PC-3 (cell line): ENCODE measurements at places on chromosomes 13 and 19. TPM values are rescaled to one million over a fixed set of nuclear protein-coding genes. Genes with fewer than 3 reads are reported as not detected.

- no peak overlapping the region for H3K4me3 ChIP-seq
- H3K27ac ChIP-seq = no peak overlapping the region
- DNase-seq = no peak
- no peaks in the 10 kb centered on the region for H3K36me3 ChIP-seq
Observed at GRCh38 chr13:110652231-110652730, 36.9 kb downstream of the NAXD start.

DNA sequence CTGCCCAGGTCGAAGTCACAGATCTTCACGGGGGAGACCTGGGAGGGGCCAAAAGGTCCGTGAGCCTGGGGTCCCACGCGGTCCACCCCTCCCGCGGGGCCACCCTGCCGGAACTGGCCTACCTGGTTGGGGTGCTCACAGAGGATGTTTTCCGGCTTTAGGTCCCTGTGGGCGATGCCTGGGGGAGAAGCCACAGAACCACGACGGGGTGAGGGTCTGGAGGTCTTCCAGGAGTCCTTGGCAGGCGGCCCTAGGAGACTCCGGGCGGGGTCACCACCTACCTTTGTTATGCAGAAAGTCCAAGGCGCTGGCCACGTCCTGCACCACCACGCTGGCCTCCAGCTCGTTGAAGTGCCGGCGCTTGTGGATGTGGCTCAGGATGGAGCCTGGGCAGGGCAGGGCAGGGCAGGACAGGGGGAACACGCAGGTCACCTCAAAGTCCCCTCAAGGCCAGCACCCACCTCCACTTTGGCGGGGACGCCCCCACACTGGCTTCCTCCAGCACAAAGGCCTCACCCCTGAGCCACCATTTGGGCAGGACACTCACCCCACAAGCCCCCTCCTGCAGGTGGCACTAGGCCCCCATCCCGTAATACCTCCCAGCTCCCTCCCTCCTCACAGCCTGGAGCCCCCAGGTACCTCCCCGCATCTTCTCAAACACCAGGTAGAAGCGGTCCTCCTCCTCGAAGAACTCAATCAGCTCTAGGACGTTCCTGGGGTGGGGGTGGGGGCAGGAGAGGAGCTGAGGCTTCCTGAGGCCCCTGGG is 8.4 kb downstream of the MKNK2 start:
- no peaks in the 10 kb centered on the region for H3K27me3 ChIP-seq
- DNase-seq = no peak
- no peak overlapping the region for H3K4me3 ChIP-seq
- peaks cover 2% of the 10 kb centered on the region; the same call in 1 of the 2 replicates for H3K36me3 ChIP-seq
- peaks cover 6% of the 10 kb centered on the region; the same call in 1 of the 2 replicates for H3K4me1 ChIP-seq

- peaks cover 24% of the 10 kb centered on the region; the same call in 1 of the 2 replicates for H3K4me1 ChIP-seq
- no peaks in the 10 kb centered on the region for H3K27me3 ChIP-seq
- H3K4me3 ChIP-seq = no peak overlapping the region
- no peak for DNase-seq
- no peak overlapping the region for H3K27ac ChIP-seq
Observed at GRCh38 chr13:29589967-29590366, 5.5 kb downstream of the SLC7A1 start.

DNA sequence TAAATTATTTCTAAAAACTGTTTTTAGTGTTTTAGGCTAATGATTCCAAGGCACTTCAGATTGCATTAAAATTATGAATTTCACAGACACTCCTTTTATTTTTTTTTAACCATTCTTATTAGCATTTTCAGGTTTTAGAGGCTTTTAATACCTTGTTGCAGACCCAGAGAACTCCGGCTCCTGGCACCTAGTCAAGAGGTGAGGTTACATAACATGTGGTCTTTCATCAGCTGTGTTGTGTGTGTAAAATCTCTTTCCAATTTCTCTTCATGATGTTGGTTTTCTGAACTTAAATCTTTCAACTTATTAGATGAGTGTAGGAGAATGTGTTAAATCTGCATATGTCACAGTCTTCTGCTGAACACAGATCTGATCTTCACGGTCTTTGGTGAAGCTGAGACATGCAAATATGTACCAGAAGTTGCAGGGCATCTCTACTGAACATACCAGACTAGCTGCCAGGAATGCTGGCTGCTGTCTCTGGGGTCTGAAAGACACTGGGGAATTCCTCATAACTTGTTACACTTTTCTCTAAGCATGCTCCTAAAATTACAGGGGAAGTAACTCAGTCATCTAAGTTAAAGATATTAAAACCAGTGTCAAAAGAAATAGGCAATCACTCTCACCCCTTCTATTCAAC is 1165.3 kb downstream of the EFNB2 start:
- no peak overlapping the region for H3K27ac ChIP-seq
- no peak for DNase-seq
- H3K27me3 ChIP-seq = no peaks in the 10 kb centered on the region
- H3K4me3 ChIP-seq = no peak overlapping the region
- H3K36me3 ChIP-seq = no peaks in the 10 kb centered on the region

DNA sequence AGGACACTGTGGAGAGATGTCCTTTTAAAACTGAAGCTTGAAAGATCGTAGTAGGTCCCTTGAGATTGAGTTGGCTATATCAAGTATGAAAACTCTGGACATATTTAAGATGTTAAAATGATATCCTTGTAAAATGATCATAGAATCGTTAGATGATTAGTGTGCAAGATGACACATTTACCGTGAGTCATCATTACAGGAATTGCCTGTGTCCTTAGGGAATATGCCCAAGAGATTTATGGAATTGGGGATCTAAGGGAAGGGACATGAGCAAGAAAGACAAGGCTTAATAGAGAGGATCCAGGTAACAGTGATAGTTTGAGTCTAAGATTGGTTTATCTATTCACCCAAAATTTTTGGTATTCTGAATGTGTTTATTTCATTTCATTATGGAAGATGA is 233.7 kb downstream of the GPC5 start:
- H3K36me3 ChIP-seq = no peaks in the 10 kb centered on the region
- H3K4me1 ChIP-seq = no peaks in the 10 kb centered on the region
- no peak overlapping the region for H3K27ac ChIP-seq
- no peaks in the 10 kb centered on the region for H3K27me3 ChIP-seq
- no peak overlapping the region for H3K4me3 ChIP-seq

- peaks cover 13% of the 10 kb centered on the region; the same call in 1 of the 2 replicates for H3K27me3 ChIP-seq
- DNase-seq = no peak
- H3K4me3 ChIP-seq = no peak overlapping the region
- H3K36me3 ChIP-seq = no peaks in the 10 kb centered on the region
Observed at GRCh38 chr19:41023193-41023592, 32.1 kb downstream of the CYP2B6 start.

DNA sequence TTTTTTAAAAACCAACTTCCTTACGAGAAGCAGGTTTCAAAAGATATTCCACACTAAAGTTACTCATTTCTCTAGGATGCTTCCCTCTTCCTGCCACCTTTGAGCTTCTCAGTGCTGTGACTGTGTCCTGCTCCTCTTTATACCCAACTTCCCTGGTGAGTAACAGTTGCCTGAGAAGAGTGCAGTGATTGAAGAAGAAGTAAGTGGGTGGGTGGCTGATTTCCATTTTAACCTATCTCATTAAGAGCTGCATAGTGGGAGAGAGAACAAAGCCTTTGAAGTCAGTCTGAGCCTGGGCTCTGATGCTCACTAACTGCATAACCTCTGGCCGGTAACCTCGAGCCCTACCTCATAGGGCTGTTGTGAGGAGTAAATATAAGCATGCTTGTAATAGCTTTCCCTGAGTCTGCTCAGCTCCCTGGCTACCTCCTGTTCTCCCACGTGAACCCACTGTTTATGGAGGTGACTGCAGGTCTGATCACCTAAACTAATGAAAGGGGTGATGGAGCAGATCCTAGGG is 977.3 kb downstream of the UQCRFS1 start:
- H3K4me3 ChIP-seq = no peak overlapping the region
- no peak overlapping the region for H3K27ac ChIP-seq
- no peaks in the 10 kb centered on the region for H3K27me3 ChIP-seq
- H3K36me3 ChIP-seq = no peaks in the 10 kb centered on the region
- DNase-seq = no peak

- H3K27ac ChIP-seq = no peak overlapping the region
- no peak overlapping the region for H3K4me3 ChIP-seq
- no peak for DNase-seq
- H3K27me3 ChIP-seq = no peaks in the 10 kb centered on the region
- no peaks in the 10 kb centered on the region for H3K4me1 ChIP-seq
Observed at GRCh38 chr13:74466020-74466419, 331.8 kb upstream of the KLF12 start.

GRCh38 chr19:6694147-6694815 is 24.3 kb upstream of the TNFSF14 start:
- H3K36me3 ChIP-seq = no peaks in the 10 kb centered on the region
- no peaks in the 10 kb centered on the region for H3K27me3 ChIP-seq
- no peaks in the 10 kb centered on the region for H3K4me1 ChIP-seq
- H3K4me3 ChIP-seq = no peak overlapping the region

GRCh38 chr19:16184665-16185122 is 516 bp upstream of the FAM32A start:
- no peak for DNase-seq
- no peaks in the 10 kb centered on the region for H3K27me3 ChIP-seq
- no peak overlapping the region for H3K27ac ChIP-seq
- H3K4me1 ChIP-seq = peaks cover 17% of the 10 kb centered on the region

GRCh38 chr19:40741527-40742390 is 8.5 kb downstream of the ACTMAP start:
- no peaks in the 10 kb centered on the region for H3K4me1 ChIP-seq
- H3K27ac ChIP-seq = no peak overlapping the region
- DNase-seq = no peak
- no peak overlapping the region for H3K4me3 ChIP-seq
- peaks cover 7% of the 10 kb centered on the region; the same call in 1 of the 2 replicates for H3K36me3 ChIP-seq

DNA sequence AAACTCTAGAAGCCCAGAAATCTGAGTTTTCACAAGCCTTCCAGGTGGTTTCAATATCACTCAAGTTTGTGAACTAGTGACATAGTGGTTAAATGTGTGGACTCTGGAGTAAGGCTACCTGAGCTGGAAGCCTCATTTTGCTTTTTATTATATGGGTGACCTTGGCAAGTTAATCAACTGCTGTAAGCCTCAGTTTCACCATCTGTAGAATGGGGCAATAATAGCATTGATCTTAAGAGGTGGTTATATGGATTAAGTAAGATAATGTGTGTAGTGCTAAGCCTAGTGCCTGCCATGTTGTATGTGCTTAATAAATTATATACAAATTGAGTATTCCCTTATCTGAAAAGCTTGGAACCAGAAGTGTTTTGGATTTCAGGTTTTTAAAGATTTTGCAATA is 65.5 kb upstream of the SIAH3 start:
- no peak for DNase-seq
- H3K4me3 ChIP-seq = no peak overlapping the region
- no peaks in the 10 kb centered on the region for H3K36me3 ChIP-seq
- H3K27ac ChIP-seq = no peak overlapping the region

- no peaks in the 10 kb centered on the region for H3K27me3 ChIP-seq
- no peak overlapping the region for H3K4me3 ChIP-seq
- no peaks in the 10 kb centered on the region for H3K4me1 ChIP-seq
- no peaks in the 10 kb centered on the region for H3K36me3 ChIP-seq
Observed at GRCh38 chr19:3852614-3853254, 16.1 kb downstream of the ZFR2 start.

GRCh38 chr19:13906521-13906904 is 512 bp downstream of the CC2D1A start:
- no peaks in the 10 kb centered on the region for H3K27me3 ChIP-seq
- peak; percentile 43 for DNase-seq
- peaks cover 3% of the 10 kb centered on the region; the same call in 1 of the 2 replicates for H3K36me3 ChIP-seq

DNA sequence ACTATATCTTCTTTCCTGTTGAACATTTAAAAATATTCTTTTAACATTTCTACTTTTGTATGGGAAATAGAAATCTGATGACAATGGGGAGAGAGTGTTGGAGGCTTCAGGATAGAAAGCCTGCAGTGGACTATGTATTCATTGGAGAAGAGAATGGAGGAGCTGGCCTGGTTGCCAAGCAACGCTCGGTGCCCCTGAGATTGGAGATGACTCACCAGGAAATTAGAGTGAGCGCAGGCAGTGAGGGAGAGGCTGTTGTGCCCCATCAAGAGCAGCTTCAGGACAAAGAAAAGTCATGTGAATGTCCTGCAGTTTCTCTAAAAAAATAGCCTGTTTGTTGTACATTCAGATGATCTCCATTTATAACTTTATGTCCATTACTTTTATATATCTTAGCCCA is 48.7 kb upstream of the ZNF835 start:
- no peak overlapping the region for H3K27ac ChIP-seq
- no peak for DNase-seq
- H3K4me1 ChIP-seq = no peaks in the 10 kb centered on the region
- H3K4me3 ChIP-seq = no peak overlapping the region
- H3K27me3 ChIP-seq = no peaks in the 10 kb centered on the region
- H3K36me3 ChIP-seq = no peaks in the 10 kb centered on the region

DNA sequence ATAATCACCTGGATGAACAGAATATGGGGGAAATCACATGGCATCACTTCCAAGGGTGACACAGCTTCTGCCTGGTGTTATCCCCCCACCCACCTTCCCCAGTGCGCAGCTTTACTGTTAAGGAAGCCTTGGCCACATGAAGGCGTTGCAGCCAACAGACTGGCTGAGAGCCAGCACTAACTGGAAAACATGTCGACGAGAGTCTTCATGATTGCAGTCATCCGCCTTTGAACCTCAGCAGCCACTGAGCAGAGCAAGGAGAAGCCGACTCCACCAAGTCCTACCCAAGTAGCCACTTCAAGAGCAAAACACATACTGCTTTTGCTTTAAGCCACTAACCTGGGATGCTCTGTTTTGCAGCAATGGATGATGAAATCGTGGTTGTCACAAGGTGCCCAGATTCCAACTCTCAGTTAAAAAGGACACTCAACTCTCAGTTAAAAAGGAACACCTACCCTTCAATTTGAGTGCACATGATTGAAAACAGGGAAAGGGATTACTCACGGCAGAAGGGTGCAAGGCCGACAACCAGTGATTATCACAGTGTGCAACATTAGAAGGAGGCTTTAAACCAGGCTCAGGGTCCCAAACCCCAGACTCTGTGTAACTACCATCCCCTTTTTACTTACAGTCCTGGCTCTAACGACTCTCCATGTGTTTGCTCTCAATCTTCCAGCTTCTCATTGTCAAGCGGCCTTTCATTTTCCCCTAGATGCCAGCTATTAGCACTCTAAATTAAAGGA is 149.1 kb downstream of the KLF12 start:
- H3K4me1 ChIP-seq = no peaks in the 10 kb centered on the region
- H3K27me3 ChIP-seq = no peaks in the 10 kb centered on the region
- H3K36me3 ChIP-seq = no peaks in the 10 kb centered on the region
- H3K4me3 ChIP-seq = no peak overlapping the region

- peak overlapping the region; percentile 91 for H3K4me3 ChIP-seq
- H3K27me3 ChIP-seq = no peaks in the 10 kb centered on the region
- H3K36me3 ChIP-seq = no peaks in the 10 kb centered on the region; the same call in 1 of the 2 replicates
- DNase-seq = peak; percentile 77
- peaks cover 20% of the 10 kb centered on the region; the same call in 1 of the 2 replicates for H3K4me1 ChIP-seq
Observed at GRCh38 chr19:35716801-35717664, 770 bp upstream of the KMT2B start.

CD209 gene
- not detected in 2 replicates for total RNA-seq

KLK2 gene
- not detected in 2 replicates for total RNA-seq

CGB1 gene
- total RNA-seq = 0.95 TPM in 1 of 2 replicates, not detected in the other

CPAMD8 gene
- 2.3 and 3.9 TPM in 2 replicates for total RNA-seq

PROZ gene
- not detected in 2 replicates for total RNA-seq

KLK15 gene
- 1.3 TPM in 1 of 2 replicates, not detected in the other for total RNA-seq

FCAR gene
- total RNA-seq = not detected in 2 replicates

CEACAM20 gene
- total RNA-seq = not detected in 2 replicates

CEACAM8 gene
- not detected in 2 replicates for total RNA-seq

ZMYM2 gene
- 32.6 and 34.7 TPM in 2 replicates for total RNA-seq

MCEMP1 gene
- not detected in 2 replicates for total RNA-seq
